ENCODE measurements at places on chromosomes 4 and X.

DNA sequence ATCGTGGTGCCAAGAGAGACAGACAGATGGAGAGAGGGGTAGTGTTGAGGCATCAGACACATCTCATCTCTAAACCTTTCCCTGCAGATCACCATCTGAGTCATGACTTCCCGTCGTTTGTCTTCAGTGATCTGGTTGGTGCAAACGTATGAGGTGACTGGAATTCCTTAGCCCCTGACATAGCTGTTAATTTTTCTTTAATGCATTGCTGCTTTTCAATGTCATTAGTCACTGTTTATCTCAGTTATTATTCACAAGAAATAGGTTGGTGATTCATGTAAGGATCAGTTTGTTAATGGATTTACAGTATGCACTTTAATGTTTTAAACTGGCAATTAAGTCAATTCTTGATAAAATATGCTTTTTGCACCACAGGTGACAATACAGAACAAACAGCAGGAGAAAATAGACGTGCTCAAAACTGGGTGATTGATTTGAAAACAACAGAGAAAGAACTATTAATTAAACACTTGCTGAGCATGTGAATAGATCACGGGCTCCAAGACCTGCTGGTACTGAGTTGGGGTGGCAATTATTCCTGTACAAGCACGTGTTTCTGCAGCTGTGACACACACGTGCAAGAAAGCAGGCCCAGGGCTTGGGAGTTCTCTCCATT, 1.3 kb upstream of the TMEM154 start:
- DNase-seq, result no peak

GRCh38 chr4:159926871-159927270, 824.0 kb downstream of the RAPGEF2 start:
- no peak for DNase-seq

GRCh38 chrX:70432936-70433847, 10.1 kb downstream of the GDPD2 start:
- DNase-seq, result no peak

- DNase-seq, result no peak
These were observed 580.4 kb upstream of the ADGRL3 start for GRCh38 chr4:60619531-60620305.

GRCh38 chr4:125843947-125844346, 529.2 kb downstream of the FAT4 start:
- no peak for DNase-seq

GRCh38 chr4:4762909-4763821, 96.3 kb upstream of the MSX1 start:
- DNase-seq, result no peak

DNA sequence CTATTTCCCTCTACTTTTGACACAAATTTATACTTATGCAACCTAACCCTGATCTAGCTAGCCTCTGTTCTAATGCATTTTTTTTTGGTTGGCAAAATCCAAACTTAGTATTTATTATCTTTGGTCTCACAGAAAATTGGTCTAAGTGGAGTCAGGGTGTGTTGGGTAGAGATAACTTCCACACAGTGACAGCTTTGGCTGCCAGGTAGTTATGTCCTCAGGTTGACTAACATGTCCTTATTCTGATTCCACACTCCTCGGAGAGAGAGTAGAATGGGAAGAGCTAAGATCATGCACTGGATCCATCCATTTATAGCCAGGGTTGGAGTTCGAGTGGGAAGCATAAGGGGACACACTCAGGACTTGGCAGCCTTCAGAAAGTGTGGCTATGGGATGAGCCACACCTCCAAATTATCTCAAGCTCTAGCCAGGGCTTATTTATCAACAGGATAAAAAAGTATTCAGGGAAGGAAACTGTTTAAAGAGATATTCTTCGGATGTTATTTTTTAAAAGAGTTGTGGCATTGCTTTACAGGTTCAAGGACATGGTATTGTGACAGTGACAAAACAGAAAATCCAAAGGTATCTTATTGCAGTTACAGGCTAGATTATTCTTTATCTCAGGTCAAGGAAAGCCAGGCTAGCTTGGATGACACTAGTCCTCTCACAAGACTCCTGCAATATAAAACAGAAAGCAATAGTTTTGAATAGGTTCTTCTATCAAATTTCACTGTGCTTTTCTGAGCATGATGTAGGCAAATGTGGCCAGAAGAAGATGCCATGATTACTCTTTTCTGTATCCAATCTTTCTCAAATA, 51.5 kb downstream of the NPY1R start:
- DNase-seq, result no peak

GRCh38 chr4:117676153-117676552, 358.1 kb upstream of the NDST3 start:
- no peak for DNase-seq

- DNase-seq, result no peak
These were observed 173.7 kb downstream of the GPAT3 start for GRCh38 chr4:83709627-83710026.
